ENCODE measurements at places on chromosomes 11 and 22. TPM values are rescaled to one million over a fixed set of nuclear protein-coding genes. Genes with fewer than 3 reads are reported as not detected.

Gene P2RX3
- total RNA-seq, result 3.3 TPM

Gene IGF2
- total RNA-seq, result 69.8 TPM

Gene OR8G1
- 2.6 TPM for total RNA-seq

Gene RAB3IL1
- total RNA-seq, result 57.7 TPM

Gene CD3D
- 1.8 TPM for total RNA-seq

Gene OR10AG1
- not detected for total RNA-seq

Gene OR52A1
- 0.19 TPM for total RNA-seq

Gene FAT3
- total RNA-seq, result 6.2 TPM

Gene RASD2
- 1.7 TPM for total RNA-seq

Gene CARD10
- total RNA-seq, result 89.8 TPM

Gene OLFML1
- 3.0 TPM for total RNA-seq

Gene KRTAP5-7
- total RNA-seq, result 0.94 TPM

Gene KIF18A
- 22.5 TPM for total RNA-seq

Gene OR51B2
- 0.74 TPM for total RNA-seq

Gene RAB38
- 5.9 TPM for total RNA-seq

Gene TRABD
- total RNA-seq, result 45.3 TPM

Gene PHETA2
- 3.8 TPM for total RNA-seq

Gene C11orf97
- 10.4 TPM for total RNA-seq

Gene TPBGL
- 8.1 TPM for total RNA-seq

Gene HTR3A
- 0.81 TPM for total RNA-seq

Gene STK33
- total RNA-seq, result 36.6 TPM

Gene NRIP3
- total RNA-seq, result 29.4 TPM

Gene PLEKHA7
- total RNA-seq, result 64.9 TPM

Gene TEX54
- 18.4 TPM for total RNA-seq

Gene TESMIN
- 60.4 TPM for total RNA-seq

Gene ANKK1
- total RNA-seq, result 2.2 TPM

Gene PPFIA1
- total RNA-seq, result 125 TPM

Gene SLC1A2
- total RNA-seq, result 1.1 TPM

Gene LARGE2
- 3.4 TPM for total RNA-seq

Gene UPK3A
- total RNA-seq, result not detected

Gene KCNQ1
- 12.8 TPM for total RNA-seq

Gene SPON1
- 6.9 TPM for total RNA-seq

Gene ZP1
- total RNA-seq, result 4.0 TPM

Gene TSSK2
- 188 TPM for total RNA-seq

Measured in testis (tissue), 5 donors.